Activated naive CD4-positive, alpha-beta T cell treated with anti-CD3 and anti-CD28 coated beads, Interleukin-2, amount 10 ng/mL, durations not matched to agents 5 hours and 36 hours (primary cell): ENCODE measurements at places on chromosomes 2 and 18. TPM values are rescaled to one million over a fixed set of nuclear protein-coding genes. Genes with fewer than 3 reads are reported as not detected.

Gene SERPINB12
- total RNA-seq: not detected

Gene SERPINE2
- total RNA-seq: 20.7 TPM

Gene SLC9A4
- total RNA-seq: 0.13 TPM

Gene UPP2
- not detected for total RNA-seq
